ENCODE measurements at places on chromosomes 13 and 19.

- DNase-seq = peak; percentile 42
Observed at GRCh38 chr19:45195764-45196163, 17.2 kb downstream of the BLOC1S3 start.

DNA sequence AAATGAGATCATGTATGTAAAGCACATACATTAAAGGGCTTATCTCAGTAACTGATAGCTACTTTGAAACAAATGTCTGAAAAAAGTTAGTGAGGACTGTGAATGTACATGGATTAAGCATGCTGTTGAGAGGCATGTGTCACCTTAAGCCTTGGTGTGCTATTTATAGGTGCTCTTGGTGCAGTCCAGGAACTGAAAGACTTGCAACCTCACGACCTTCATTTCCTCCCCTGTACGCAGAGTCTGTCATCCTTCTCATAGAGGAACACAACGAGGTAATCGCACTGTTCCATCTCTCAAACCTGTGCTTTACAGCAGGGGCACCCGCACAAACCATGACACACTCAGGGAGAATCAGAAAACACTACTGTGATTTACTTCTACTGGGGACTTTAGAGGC lies 65.6 kb downstream of the UFM1 start:
- no peak for DNase-seq

- DNase-seq = no peak
Observed at GRCh38 chr13:109163037-109163379, 533.6 kb downstream of the MYO16 start.

DNA sequence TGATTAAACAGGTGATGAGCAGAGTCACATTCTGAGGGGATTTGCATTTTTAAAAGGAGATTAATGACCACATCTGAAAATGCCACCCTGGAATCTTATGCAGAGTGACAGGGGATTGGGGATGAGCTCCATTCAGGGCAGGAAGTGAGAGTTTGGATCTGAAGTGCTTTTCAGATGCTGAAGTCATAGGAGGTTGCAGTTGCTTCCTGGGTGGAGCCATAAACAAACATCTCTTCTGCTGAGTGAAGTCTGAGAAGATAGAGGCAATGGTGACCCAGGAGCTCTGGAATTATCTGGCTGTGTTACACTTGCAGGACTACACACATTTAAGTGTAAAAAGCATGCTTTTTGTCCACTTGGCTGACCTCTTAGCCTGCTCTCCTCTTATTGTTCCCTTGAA lies 51.4 kb upstream of the PSG8 start:
- no peak for DNase-seq

DNA sequence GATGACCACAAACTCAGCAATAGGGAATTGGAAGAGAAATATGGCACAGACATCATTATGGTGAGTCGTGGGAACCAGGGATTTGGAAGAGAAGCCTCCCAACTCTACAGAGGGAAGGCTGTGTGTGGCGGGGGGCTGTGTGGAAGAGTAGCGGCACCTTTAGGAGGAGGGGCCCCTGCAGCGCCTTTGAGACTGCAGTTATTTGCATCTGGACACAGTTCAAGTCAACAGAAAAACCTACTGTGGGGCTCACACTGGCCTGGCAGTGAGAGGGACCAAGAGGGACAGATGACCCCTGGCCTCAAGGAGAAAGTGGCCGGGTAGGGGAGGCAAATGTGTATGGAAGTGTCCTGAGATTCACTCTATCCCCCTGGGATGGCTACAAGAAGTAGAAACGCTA lies 5.1 kb downstream of the ATP12A start:
- no peak for DNase-seq

GRCh38 chr19:30047432-30047831 lies 105.4 kb downstream of the URI1 start:
- DNase-seq = no peak

DNA sequence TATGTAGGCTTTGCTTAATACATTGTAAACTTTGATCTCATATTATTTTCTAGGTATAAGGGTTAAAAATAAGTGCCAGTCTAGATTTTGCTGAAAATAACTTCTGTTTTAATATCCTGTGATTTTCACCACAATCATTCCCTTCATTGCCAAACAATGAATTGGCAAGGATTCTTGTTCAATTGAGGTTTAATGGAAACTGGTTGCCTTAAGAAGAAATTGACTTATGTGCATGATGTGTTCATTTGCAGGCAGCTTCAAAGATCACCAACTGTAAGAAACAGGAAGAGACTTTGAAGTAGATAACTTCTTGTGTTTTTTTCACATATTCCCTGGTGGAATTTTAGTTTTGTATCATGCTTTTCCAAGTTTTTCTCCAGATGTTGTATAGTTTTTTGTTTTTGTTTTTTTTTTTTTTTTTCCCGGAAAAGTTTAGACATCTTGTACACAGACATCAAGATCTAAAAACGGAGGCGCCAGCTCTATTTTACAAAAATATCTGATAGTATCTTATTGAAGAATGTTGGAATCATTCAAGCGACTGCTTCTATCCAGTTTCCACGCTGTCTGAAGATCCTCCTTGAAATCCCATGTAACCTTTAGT lies 108.3 kb downstream of the POSTN start:
- DNase-seq = no peak

DNA sequence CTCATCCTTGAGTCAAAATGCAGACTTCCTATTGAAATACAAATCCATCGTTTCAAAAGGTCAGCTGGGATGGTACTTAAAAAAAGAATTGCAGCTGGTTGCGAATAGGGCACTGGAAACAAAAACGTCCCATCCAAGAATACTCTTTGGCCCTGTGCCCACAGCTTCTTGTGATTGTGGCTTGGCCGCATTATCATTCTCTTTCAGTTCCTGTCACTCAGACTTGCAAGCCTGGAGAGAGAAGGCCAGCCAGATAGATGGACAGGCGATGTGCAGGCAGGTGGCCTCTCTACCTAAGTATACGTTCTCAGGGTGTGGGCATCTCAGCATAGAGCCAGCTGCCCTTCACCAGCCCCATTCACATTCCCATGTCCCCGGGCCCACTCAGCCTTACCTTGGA lies 208.5 kb upstream of the ZNF536 start:
- no peak for DNase-seq

DNA sequence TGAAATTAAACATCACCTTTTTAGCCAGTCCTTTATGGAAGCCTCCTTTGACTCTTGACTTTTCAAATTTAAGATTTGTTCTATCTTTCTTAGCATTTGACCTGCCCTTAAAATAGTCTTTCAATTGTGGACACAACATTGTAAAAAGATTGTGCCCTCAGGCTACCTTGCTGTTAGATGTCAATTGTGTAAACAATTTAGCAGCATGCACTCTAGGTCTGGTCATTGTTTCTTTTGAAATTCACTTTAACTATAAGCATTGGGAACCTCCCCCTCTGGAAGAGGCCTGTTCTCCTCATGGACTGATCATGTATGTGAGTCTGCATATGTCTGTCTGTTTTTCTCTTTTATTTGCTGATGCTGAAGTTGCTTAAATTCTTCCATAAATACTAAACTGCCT lies 31.5 kb upstream of the PABPC3 start:
- DNase-seq = no peak

GRCh38 chr19:51560339-51560738 lies 10.7 kb upstream of the ZNF175 start:
- DNase-seq = no peak

DNA sequence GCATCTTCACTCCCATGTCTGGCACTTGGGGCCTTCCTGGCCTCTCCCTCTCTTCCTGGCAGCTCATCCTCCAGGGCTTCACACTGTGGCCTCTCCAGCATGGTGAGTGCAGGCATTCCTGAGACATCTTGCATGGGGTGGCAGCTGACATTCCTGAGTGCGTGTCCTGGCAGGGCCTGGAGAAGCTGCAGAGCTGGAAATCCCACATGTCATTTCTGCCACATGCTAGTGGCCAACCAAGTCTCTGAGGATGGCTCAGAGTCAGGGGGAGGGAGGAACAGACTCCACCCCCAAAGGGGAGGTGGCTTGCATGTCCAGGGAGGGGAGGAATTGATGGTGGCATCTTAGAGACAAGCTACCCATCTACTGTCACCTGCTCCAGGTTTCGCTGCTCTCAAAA lies 41.6 kb upstream of the AMER2 start:
- no peak for DNase-seq

DNA sequence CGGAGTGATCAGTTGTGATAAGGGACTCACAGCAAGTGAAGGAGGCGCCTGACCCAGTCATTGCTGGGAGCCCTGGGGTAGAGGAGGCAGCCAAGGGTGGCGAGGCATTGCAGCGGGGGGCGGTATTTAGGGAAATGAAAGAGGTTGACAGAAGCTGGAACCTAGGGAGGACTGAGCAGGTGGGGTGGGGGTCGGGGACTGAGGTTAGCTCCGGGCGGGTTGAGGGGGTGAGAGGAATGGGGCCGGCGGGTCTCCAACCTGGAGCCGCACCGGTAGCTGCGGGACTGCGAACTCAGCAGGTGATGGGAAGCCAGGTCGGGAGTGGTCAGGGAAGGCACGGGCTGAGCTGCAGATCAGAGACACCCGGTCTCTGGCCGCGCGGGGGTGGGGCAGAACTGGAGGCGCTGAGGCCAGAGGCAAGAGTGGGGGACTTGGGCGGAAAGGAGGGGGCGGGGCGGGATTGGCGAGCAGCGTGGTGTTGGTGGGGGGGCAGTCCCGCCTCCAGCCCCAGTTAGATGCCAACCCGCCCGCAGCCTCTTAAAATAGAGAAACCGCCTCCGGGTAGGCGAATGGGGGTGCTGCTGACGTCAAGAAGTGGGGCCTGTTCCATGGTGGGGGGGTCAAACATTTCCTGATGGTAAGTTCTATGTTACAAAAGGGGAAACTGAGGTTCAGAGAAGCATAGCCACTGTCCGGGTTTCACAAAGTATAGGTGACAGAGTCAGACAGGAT lies 1.5 kb downstream of the MAST3 start:
- DNase-seq = no peak

DNA sequence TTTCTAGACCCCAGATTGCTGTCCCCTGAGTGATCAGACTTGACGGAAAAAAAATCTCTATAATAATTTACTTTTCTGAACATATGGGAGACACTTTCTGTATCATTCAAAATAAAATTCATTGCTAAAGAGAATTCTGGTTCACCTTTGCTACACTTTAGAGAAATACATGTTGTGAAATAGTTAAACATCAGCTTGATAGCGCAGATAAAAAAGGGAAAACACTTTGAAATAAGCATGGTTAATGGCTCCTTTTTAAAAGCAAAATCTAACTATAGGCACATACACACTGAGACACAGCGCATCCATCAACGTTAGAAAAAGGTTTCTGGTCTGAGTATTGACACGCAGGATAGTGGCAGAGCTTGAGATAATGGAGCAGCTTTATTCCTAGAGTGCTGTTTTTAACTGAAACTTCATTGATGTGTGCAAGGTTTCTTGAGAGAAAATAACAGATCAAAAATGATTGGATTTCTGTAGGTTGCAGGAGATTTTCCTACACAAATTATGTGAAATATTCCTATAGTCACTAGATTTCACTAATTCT lies 341.2 kb downstream of the MZT1 start:
- DNase-seq = no peak

DNA sequence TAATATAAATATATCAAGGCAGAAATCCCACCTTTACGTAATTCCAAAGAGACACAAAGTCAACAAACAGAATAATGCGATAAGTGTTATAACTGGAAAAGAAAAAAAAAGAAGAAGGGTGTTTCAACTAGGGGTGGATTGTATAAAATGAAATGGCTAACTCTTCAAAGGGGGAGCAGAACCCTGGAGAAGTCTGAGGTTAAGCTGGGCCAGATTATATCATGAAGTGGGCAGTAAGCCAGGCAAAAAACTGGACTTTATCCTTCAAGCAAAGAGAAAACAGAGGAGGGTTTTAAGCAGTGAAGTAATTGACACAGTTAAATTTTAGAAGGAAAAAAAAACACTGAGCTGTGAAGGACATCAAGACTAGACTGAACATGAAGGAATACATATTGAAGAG lies 41.9 kb downstream of the TBC1D4 start:
- no peak for DNase-seq

DNA sequence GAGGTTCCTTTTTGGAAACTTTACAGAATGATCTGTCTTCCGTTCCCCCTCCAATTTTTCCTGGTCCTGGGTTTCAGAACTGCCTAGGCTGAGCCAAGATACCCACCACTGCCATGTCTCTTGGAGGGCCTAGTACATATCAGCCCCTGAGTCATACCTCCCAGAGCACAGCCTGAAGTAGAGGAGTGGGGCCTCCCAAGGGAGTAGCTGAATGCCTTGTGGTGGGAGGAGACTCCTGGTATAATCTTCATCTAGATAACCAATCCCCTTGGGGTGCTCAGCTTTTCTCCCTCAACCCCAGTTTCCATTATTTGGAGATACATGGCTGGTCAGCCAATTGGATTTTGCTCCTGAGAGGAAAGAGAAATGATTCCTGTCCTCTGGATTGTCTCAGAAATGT lies 30.3 kb downstream of the ZNF763 start:
- DNase-seq = no peak

GRCh38 chr19:50478901-50479715 lies 2.5 kb upstream of the GARIN5A start:
- no peak for DNase-seq

DNA sequence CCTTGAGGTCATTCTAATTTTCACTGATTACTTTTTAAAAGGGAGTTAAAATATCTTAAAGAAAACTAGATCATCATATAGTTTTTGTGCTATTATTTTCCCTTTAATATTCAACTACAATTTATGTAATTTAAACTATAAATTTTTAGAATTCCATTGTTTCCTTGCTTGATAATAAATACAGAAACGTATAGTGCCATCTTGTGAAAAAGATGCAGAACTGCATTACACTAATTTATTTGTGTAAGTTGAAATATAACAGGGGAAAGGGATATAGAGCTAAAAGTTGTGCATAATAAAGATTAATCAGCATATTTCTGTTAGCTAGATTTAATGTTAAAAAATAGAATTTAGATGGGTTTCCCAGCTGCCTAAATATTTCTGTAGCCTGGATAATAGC lies 61.5 kb upstream of the TDRD3 start:
- peak; percentile 37 for DNase-seq

GRCh38 chr19:33720155-33720493 lies 76.5 kb upstream of the KCTD15 start:
- no peak for DNase-seq

- DNase-seq = no peak
Observed at GRCh38 chr19:47456721-47457474, 14.8 kb downstream of the SLC8A2 start.

GRCh38 chr19:57212109-57212508 lies 18.7 kb upstream of the AURKC start:
- DNase-seq = no peak

DNA sequence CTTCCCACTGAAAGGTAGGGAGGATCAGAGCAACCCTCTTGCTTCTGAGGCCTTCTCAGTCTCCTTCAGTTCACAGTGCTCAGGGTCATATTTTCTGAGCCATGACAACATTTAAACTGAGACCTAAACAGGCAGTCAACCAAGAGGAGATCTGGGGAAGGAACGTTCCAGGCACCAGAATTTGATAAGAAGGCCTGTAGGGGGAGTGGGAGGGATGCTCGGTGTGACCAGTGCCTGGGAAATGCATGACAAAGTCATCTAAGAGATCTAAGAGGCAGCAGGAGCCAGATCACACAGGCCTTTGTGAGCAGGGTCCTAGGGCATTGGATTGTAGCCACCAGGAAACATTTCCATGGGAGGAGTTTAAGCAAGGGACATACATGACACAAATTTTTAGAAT lies 71.6 kb downstream of the SHISA2 start:
- DNase-seq = peak; percentile 54

GRCh38 chr13:42361701-42362100 lies 89.7 kb downstream of the AKAP11 start:
- DNase-seq = peak; percentile 7

Data from endothelial cell of umbilical vein (primary cell).